ENCODE measurements at places on chromosomes 1 and 21.

DNA sequence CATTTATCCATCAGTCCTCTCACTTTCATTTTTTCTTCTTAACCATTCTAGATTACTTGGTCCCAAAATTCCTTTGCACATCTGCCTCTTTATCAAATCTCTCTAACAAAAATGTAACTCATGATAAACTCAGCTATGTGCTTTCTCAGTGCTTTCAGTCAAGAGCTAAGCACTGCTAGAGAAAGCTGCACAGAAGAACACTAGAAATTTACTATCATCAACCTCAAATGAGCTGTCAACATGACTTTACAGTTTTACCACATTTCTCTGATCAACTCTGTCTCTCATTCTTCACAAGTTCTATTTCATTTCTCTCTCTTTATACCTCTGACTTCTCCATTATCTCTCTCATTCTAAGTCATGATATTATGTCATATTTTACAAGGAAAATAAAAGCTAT is 54.2 kb upstream of the PRKACB start:
- DNase-seq: no peak

DNA sequence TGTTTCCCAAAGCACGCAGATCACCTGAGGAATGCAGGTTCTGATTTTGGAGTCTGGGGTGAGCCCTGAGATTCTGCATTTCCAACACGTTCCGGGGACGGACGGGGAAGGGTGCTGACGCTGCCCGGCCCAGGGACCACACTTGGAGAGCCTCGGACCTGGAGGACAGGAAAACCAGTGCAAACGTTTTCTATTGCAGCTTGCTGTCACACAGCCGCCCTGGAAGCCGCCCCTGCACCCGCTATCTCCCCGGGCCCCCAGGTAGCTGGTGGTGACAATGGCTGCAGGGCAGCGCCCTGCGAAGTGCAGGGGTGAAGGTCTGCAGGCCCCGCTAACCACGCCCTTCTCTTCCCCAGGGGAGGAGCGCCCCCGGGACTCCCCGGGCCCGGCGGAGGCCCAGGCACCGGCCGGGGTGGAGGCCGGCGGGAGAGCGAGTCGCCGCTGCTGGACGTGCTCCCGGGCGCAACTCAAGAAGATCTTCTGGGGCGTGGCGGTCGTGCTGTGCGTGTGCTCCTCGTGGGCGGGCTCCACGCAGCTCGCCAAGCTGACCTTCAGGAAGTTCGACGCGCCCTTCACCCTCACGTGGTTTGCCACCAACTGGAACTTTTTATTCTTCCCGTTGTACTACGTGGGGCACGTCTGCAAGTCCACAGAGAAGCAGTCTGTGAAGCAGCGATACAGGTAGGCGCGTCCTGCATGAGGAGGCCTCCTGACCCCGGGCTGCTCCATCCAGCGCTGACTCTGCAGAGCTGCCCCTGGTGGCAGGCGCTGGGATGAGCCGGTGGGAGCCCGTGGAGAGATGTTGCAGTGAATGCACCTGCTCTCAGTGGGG is 142.0 kb upstream of the COA6 start:
- DNase-seq: no peak

- DNase-seq: no peak
These were observed 171.4 kb upstream of the ZP4 start for GRCh38 chr1:238061967-238062613.

DNA sequence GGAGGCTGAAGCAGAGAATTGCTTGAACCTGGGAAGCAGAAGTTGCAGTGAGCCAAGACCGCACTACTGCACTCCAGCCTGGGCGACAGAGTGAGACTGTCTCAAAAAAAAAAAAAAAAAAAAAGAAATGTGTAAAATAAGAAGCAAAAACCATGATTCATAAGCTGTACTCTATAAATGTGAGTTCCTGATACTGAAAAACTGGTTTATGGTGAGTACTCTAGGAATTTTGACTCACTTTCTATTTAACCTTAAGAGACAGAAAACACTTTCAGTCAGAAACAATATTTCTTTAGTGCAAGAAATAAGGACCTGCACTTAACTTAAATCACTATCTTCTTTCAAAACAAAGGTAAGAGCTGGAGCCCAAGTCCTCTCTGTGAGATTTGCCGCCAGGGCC is 19.9 kb upstream of the POU2F1 start:
- no peak for DNase-seq

GRCh38 chr1:173502104-173502503 is 25.0 kb downstream of the PRDX6 start:
- no peak for DNase-seq

DNA sequence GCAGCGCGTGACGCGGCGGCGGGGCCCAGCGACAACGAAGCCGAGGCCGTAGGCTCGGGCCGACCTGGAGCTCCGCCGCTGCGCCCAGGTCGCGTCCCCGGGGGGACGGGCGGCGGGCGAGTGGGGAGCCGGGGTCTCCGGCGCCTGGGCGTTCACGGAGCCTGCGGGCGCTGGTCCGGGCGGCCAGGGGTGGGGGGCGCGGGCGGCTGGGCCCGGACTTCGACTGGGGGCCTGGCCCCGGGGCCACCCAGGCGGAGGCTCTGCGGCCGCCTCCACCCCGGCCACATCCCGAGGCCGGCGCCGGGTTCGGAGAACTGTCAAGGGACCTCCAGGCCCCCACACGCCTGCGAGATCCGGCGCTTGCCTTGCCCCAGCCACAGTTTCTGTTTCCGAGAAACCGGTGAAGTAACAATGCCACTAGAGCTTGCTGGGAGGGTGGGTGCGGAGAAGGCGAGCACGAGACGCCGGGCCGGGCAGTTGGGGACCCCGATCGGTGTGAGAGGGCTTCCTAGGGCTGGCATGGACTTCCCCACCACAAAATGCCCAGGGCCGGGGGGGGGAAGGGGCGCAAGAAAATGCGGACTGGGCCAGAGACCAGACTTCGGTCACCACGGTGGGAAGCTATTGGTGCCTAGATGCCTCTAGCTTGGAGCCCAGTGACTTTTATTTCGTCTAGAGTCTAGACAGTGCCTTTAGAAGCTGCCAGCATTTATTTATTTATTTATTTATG is 501 bp downstream of the FBXO6 start:
- no peak for DNase-seq

DNA sequence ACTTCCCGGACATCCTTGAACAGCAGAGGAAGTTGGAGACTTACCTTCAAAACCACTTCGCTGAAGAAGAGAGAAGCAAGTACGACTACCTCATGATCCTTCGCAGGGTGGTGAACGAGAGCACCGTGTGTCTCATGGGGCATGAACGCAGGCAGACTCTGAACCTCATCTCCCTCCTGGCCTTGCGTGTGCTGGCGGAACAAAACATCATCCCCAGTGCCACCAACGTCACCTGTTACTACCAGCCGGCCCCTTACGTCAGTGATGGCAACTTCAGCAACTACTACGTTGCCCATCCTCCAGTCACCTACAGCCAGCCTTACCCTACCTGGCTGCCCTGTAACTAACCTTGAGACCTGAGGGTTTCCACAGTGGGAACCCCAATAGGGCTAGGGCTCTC is 17.9 kb downstream of the TENT5C start:
- DNase-seq: no peak

DNA sequence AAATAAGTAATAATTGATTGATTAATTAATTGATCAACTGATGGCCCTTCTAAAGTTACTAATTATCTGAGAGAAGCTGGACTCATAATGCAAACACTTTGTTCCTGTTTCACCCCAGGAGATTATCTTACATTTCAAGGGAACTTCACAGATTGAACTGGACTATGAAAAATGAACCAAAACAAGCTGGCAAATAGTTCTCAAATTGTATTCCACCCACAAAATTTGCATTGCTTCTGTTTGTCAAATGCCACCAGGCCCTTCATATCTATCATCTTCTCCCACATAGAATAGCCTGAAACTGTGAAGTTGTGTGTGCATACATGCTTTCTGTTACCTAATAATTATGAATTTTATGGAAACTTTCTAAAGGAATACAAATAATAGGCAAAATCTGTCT is 104.0 kb downstream of the ZNF281 start:
- no peak for DNase-seq

- DNase-seq: no peak
These were observed 14.2 kb downstream of the UCK2 start for GRCh38 chr1:165841582-165842017.

DNA sequence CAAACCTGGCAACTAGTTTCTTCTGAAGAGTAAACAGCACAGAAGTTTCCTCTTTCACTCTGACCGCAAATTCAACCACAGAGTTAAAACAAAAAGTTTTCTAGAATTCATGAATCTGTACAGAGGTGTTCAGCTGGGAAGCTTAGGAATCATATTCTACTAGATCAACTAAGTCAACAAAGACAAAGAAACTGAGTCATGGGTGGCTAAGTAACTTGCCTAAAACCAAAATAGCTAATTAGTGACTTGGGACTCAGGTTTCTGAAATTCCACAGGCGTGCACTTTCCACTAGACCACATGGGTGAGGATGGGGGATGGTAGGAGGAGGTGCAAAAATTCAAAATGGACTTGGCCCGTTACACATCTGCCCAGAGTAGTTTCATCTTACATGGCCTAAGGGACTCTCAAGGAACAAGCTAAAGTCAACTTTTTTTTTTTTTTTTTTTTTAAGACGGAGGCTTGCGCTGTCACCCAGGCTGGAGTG is 25.8 kb downstream of the PTPN14 start:
- no peak for DNase-seq

- DNase-seq: no peak
These were observed 574.7 kb downstream of the USP25 start for GRCh38 chr21:16304174-16305095.

DNA sequence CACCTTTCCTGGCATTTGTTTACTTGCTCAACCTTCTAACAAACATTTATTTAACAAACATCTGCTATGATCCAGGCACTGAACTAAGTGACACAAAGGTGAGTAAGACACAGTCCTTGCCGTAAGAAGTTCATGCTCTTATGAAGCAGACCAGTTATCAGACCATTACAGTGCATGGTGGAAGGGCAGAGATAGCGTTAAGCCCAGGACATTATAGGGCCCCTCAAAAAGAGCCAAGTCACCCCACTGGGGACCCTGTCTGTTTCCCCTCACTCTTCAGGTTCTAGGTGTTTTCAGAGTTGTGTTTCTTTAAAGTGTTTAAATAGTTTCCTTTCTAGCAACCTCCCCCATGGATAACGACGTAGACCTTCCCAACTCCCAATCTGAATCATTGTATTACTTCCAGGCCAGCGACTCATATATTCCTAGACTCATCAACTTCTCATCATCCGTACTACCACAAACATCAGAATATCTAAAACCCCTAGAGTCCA is 39.3 kb downstream of the TCP10L start:
- no peak for DNase-seq

GRCh38 chr1:163095213-163095612 is 26.1 kb downstream of the RGS4 start:
- DNase-seq: no peak

DNA sequence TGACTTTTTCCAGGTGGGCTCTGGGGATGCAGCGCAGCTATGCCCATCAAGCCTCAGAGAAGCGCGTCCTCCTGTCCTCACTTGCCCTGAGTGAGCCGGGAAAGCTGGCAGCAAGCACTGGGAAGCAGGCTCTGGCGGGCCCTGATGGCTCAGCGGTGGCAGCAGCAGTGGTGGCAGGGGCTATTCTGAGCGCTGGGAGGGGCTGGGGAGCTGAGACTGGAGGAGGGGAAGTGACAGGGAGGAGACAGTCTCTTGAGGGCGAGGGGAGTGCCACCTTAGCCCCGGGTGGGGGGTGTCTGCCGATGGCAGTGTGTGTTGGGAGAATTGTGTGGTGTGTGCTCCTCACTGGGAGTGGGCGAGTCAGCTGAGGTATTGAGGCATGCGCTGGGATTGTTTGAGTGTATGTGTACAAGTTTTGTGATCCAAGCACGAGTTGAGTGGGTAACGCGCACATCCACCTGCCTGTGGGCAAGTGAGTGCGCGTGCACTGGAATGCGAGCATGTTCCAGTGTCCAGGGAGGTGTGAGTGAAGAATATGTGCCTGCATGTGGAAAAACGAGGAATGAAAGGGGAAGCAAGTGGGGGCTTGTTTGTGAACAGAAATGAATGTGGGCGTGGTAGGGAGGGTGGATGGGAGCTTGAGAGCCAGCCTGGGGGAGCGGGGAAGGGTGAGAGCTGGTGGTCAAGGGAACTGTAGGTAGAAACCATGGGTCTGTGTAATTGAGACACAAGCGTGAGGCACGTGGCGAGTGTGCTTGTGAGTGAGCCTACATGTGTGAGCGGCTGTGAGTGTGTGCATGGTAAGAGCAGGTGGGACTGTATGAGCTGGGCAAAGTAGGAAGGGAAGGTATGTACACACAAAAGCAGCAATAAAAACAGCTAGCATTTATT is 2.9 kb upstream of the FOXO6 start:
- DNase-seq: no peak

DNA sequence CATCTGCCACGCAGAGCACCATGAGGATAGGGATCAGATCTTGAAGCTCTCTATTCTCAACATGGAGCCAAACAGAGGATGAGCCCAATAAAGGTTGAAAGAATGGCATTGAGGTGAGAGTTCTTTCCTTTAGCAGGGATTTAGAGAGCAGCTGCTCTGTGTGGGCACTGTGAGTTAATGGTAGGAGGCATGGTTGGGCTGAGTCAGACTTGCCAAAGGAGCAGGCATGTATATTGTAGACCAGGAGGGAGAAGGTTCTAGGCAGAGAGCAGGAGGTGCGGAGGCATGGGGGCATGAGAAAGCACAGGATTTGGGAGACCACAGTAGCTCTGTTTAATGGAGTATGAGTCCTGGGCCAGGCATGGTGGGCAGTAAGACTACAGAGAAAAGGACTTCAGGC is 32.0 kb downstream of the TMEM53 start:
- no peak for DNase-seq

- no peak for DNase-seq
These were observed 42.8 kb downstream of the SMG7 start for GRCh38 chr1:183515002-183515689.

- DNase-seq: peak; percentile 34
These were observed 12.5 kb upstream of the GUCA2A start for GRCh38 chr1:42176902-42177519.

- DNase-seq: no peak
These were observed 447.9 kb downstream of the PLA2G4A start for GRCh38 chr1:187276677-187277076.

GRCh38 chr1:248733566-248733965 is 22.0 kb downstream of the LYPD8 start:
- no peak for DNase-seq

DNA sequence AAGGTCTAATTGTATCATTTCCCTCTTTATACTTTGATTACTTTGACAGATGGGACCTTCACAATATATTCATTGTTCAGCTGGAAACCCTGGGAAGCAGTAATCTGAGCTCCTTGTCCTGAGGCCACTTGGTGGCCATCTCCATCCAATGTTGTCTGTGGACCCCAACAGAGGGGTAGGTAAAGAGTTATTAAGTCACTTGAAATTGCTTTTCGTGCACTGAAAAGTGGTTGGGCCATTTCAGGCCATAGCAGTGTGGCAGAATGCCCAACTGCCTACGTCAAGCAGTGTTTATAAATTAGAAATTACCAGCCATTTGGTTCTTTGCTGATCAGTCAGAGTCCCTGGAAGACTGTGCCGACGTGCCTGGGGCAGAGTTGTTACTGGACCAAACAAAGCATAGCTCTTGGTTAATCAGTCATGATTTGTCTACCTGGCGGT is 308.3 kb upstream of the USP25 start:
- no peak for DNase-seq

- DNase-seq: no peak
These were observed 21.3 kb downstream of the FAM20B start for GRCh38 chr1:179046808-179047635.

- DNase-seq: no peak
These were observed 380.3 kb downstream of the PLPP3 start for GRCh38 chr1:56199061-56199460.
